ENCODE measurements at places on chromosomes 1 and 21.

DNA sequence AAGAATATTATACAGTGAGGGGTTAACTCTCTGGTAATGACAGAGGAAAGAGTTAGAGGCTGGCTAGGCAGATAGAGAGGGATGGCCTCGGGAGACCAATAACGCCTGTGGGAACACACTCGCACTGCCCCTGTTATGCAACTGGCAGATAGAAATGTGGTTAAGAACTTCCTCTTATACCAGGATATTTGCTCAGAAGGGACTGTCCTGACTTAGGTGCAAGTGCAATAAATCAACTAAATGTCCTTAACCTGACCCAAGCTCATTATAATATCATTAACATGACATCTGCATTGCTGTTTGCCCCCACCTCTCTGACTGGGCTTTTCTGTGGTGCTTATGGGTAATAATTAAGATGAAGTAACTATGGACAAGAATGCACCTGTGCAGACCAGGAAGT lies 1518.0 kb downstream of the NCAM2 start:
- no peak for DNase-seq

DNA sequence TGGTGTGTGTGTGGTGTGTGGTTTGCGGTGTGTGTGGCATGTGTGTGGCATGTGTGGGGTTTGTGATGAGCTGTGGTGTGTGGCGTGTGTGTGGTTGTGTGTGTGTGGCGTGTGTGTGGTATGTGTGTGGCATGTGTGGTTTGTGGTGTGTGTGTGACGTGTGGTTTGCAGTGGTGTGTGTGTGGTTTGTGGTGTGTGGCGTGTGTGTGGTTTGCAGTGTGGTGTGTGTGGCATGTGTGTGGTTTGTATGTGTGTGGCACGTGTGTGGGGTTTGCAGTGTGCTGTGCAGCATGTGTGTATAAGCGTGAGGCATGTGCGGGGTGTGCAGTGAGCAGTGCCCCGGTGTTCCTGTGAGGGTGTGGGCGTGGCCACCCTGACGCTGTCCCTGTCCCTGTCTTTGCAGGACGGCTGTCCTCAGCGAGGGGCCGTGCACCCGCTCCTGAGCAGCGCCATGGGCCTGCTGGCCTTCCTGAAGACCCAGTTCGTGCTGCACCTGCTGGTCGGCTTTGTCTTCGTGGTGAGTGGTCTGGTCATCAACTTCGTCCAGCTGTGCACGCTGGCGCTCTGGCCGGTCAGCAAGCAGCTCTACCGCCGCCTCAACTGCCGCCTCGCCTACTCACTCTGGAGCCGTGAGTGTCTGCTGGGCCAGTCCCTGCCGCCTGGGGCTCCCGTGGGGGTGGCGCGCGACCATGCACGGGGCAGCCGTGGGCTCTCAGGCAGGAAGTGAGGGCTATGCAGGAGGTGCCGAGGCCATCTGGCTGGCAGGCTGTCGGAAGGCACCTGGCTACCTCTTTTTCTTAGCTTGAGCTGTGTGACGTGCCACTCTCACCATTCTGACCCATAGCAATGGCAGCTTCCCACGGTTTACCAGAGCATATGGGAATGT lies 52.6 kb upstream of the TRAPPC10 start:
- DNase-seq = no peak

- DNase-seq = no peak
These were observed 15.4 kb upstream of the GUCA2B start for GRCh38 chr1:42137766-42138165.

DNA sequence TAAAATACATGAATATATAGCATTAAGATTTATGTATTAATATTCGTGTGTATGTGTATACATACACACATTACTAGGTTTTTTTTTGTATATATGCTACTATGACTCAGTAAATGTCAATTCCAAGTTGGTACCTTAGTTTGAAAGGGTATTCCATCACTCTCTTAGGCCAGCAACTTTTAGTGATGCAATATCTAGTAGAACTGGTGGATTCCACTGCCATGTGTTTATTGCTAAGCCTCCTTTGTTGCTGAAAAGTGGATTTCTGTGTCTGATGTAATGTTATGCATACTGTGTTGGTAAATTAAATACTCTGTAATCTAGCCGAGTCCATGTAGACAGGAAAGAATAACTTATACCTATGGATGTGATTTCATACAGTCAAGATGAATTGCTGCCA lies 16.9 kb upstream of the COL11A1 start:
- DNase-seq = no peak

- DNase-seq = no peak
These were observed 34.8 kb upstream of the ST6GALNAC5 start for GRCh38 chr1:76832521-76832920.

- DNase-seq = no peak
These were observed 34.8 kb downstream of the ZBTB18 start for GRCh38 chr1:244085891-244086290.

GRCh38 chr21:40902299-40902698 lies 55.3 kb upstream of the DSCAM start:
- DNase-seq = no peak

- no peak for DNase-seq
These were observed 50.7 kb upstream of the VTCN1 start for GRCh38 chr1:117261424-117261785.

DNA sequence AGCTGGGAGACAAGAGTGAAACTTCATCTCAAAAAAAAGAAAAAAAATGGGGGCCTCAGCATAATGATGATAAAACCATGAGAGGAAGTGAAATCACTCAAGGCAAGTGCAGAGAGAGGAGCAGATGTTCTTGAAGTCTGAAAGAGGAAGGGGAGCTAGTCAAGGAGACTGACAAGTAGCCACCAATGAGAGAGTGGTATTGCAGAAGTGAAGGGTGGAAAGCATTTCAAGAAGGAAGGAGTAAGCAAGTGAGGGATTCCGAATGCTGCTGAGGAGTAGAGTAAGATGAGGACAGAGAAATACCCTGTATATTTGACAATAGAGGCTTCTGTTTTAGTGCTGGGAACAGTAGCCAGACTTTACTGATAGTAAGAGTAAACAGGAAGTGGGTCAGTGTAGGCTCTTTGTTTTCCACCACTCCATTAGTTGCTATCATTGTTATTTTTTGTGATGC lies 2.9 kb downstream of the TATDN3 start:
- no peak for DNase-seq

DNA sequence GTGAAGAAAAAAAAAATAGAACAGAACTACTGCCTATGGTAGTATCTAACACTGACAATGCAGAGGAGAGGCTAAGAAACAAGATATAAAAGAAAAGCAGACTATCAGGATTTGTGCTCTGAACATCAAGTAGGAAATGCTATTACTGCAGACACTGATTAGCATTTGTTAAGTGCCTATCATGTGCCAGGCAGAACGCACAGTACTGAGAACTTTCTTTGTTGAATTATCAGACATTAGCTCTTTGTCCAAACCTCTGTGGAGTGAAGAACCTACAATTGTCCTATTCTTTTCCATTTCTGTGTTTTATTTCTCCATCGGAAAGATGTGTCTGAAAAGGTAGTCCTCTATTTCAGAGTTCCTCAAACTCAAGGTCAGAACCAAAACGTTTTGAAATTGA lies 30.5 kb upstream of the DISP1 start:
- DNase-seq = no peak

GRCh38 chr1:92096317-92096716 lies 16.2 kb downstream of the BTBD8 start:
- DNase-seq = no peak

GRCh38 chr1:101365186-101365585 lies 128.4 kb downstream of the S1PR1 start:
- DNase-seq = peak; percentile 38

GRCh38 chr1:67338642-67339041 lies 31.0 kb downstream of the IL12RB2 start:
- no peak for DNase-seq

DNA sequence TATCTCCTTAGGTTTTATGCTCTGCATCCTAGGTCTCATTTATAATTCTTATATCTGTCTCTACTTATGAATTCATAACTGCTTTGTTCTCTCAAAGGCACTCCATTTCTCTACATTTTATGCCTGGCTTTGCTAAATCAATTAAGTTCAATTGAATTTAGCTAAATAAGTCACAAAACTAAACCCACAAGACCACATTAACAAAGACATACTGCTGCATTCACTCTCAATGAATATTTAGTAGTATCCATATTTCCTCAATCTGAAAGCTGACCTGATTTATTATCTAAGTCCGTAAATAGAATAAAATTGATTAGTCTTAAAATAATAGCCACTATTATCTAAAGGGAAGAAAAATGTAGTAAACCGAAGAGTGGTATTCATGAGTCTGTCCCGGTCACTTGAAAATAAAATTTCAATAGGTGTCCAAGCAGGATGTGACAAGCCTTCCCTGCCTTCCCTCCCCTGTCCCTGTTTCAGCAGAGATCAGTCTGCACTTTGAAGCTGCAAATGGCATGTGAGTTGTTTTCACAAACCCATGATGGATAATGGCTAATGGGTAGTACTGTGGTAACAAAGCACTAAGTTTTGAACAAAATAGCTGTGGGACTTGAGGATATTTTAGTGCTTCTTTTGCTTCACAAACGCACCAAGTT lies 295.0 kb upstream of the NCAM2 start:
- no peak for DNase-seq

DNA sequence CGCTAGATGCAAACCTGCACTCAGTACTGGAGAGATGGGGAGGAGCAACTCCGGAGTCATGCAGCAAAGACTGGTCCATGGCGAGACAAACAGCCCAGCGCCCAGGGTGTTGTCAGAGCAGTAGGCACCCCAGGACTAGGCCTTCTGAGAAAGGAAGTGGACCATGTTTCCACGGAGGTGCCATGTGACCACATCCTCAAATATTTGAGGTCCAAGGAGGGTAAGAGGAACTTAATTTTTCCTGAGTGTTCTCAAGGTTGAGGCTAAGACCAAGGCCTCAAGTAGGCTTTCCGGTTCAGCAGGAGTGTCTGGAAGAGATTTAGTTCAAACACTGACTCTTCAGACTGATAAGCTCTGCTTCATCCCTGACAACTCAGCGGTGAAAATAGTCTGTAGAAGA lies 186.2 kb downstream of the RHOU start:
- no peak for DNase-seq

DNA sequence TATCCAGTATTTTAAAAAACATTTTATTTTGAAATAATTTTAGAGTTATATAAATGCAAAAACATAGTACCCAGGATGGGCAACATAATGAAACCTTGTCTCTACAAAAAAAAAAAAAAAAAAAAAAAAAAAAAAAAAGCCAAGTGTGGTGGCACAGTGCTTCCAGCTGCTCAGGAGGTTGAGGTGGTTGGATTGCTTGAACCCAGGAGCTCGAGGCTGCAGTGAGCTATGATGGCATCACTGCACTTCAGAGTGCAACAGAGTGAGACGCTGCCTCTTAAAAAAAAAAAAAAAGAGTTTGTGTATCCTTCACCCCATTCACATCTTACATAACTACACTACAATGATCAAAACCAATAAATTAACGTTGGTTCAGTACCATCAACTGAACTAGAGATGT lies 115.6 kb upstream of the KIF26B start:
- no peak for DNase-seq

DNA sequence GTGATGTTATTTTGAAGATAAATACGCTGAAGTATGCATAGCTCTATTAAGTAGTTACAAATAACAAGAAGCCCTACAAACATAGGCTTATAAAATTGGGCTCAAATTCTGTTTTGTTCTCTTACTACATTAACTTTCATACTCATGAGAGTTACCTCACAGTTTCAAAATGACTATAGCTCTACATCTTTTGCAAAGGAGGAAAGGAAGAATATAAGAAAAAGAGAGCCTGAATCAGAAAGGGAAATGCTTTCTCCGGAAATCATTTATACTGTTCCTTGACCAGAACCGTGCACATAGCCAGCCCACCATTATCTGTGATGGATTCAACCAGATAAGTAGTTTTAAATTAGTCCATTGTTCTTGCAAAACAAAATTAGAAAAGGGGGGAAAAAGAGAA lies 1252.1 kb downstream of the NCAM2 start:
- DNase-seq = no peak

DNA sequence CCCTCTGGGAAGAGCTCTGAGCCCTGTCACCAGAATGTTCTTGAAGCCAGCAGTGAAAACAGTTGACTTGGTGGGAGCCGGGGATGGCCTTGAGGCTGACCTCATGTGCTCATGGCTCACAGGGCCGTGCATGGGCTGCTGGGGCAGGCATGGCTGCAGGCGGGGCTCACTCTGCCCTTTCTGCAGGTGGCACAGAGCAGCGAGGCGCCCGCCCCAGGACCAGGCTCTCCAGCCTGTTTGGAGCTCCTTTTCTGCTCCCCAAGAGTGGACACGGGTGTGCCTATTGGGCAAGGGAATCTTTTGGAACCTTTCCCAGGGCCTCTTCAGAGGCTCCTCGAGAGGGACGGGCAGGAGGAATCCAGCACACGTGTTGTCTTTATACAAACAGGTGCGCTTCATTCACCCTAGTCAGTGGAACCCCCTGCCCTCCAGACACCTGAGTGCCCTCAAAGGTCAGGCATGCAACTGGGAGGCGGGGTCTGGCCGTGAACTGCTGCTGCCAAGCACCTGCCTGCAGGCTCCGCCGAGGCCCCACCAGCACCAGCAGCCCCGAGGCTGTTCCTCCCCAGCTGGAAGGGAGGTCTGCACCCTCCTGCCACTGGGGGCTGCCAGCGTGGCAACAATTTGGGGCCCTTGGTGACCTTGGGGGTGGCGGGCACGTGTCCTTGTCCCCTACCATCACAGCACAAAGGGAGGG lies 2.6 kb upstream of the TTC34 start:
- no peak for DNase-seq

- DNase-seq = no peak
These were observed 52.5 kb upstream of the ID3 start for GRCh38 chr1:23611601-23612327.

- DNase-seq = no peak
These were observed 20.9 kb upstream of the LRP8 start for GRCh38 chr1:53348486-53349368.

GRCh38 chr1:89201106-89201794 lies 2.5 kb upstream of the GBP4 start:
- DNase-seq = no peak

DNA sequence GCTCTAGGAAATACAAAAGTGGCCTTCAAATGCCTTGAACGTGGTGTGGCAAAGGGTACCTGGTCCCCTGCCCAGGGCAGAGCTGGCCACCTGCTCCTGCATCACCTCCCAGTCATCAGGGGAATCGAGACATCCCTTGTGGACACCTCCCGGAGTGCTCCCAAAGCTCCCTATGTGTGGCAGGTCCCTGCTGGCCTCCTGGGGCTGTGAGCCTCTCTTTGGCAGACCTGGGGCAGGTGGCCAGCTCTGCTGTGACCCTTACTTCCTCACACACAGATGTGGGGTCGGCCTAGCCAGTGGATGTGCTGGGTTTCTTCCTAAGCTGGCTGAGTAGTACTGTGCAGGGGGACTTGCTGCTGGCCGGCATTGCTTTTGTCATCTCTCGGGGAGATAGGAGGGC lies 86.5 kb downstream of the ITPKB start:
- DNase-seq = no peak

- DNase-seq = no peak
These were observed 1.7 kb downstream of the TFAP2E start for GRCh38 chr1:35574655-35575415.

GRCh38 chr1:8017495-8018197 lies 8.5 kb downstream of the ERRFI1 start:
- DNase-seq = peak; percentile 49

DNA sequence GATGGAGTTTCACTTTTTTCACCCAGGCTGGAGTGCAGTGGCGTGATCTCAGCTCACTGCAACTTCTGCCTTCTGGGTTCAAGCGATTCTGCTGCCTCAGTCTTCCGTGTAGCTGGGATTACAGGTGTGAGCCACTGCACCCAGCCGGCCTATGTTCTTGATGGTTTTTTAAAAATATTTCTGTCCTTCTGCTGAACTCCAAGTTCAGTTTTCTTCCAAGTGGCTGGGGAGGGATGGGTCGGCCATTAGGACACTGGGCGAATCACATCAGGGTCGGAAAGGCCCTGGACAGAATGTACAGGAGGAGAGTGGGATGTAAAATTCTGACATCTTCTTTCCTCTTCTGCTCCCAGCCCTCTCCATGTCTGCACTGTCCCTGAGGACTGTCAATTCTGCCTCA lies 289.6 kb downstream of the PTPRU start:
- DNase-seq = no peak
